ENCODE measurements at places on chromosomes 2 and 18.

- no peak for DNase-seq
These were observed 12.1 kb upstream of the PXDN start for GRCh38 chr2:1756456-1756855.

DNA sequence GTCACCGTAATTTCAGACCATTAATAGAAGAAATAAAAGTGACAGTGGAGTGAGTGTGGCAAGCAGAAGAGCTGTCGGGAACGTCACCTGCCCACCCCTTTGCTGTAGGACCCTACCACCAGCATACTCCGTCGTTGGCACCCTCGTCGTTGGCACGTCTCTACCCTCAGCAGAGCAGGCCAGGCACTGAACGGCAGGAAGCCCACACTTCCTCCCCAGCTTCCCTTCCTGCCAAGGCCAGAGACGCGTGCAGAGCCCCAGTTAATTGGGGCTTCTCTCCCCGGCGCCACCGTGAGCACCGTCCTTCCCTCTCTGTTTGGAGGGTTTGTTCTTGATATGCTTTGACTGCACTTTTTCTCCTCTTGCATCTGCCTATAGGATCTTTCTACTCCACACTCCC lies 27.0 kb upstream of the NFATC1 start:
- DNase-seq = no peak

GRCh38 chr2:85501248-85501647 lies 37.7 kb upstream of the MAT2A start:
- DNase-seq = no peak

DNA sequence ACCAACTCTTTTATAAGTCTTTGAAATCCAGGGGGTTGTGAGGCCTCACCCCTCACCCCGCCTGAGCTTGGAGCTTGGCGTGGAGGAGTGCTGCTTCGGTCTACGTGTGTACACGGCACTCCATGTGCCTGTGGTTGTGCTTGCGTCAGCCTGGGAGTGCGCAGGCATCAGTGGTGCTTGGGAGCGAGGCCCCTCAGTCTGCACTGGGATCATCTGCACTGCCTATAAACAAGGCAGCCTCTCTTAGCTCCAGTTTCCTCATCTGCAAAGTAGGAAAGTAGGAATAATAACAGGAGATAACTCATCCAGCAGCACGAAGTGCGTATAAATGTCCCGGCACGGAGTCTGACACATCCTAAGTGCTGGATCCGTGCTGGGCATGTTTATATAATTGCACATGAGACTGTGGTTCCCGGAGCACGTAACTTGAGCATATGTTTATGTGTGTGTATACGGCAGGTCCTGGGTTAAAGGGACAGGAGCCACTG lies 1.2 kb downstream of the GYPC start:
- peak; percentile 37 for DNase-seq

DNA sequence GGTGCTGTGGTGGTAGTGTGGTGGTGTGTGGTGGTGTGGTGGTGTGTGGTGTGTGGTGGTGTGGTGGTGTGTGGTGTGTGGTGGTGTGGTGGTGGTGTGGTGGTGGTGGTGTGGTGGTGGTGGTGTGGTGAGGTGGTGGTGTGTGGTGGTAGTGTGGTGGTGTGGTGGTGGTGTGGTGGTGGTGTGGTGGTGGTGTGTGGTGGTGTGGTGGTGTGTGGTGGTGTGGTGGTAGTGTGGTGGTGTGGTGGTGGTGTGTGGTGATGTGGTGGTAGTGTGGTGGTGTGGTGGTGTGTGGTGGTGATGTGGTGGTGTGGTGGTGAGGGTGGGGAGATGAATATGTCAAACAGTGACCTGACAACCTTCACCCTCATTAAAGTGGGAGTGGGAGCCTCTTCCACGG lies 55.6 kb upstream of the DLGAP1 start:
- no peak for DNase-seq

GRCh38 chr2:110645616-110646015 lies 32.2 kb downstream of the BUB1 start:
- no peak for DNase-seq

- DNase-seq = no peak
These were observed 24.3 kb upstream of the PSME4 start for GRCh38 chr2:53994818-53995808.

- no peak for DNase-seq
These were observed 17.2 kb downstream of the SNORC start for GRCh38 chr2:232887171-232887850.

- no peak for DNase-seq
These were observed 11.1 kb upstream of the RPIA start for GRCh38 chr2:88680266-88680902.

- DNase-seq = no peak
These were observed 4.4 kb upstream of the ATP8B1 start for GRCh38 chr18:57807336-57808117.

DNA sequence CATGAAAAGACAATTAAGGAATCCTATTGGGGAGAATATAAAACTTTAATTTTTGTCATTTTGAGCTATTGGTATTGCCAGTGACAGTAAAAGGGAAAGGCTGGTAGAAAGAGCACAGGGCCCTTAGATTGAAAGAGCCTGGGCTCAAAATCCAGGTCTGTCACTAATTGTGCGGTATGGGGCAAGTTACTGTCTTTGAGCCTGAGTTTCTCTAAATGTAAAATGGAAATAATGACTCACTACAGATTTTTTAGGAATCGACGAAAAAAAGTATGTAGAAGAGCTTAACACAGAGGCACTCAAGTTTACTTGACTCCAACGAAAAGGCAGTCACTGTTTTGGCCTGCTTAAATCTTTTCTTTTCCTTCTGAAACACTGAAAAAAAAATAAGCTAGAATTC lies 7.0 kb downstream of the NDUFV2 start:
- no peak for DNase-seq

GRCh38 chr18:14974576-14974975 lies 226.6 kb downstream of the ANKRD30B start:
- DNase-seq = no peak

DNA sequence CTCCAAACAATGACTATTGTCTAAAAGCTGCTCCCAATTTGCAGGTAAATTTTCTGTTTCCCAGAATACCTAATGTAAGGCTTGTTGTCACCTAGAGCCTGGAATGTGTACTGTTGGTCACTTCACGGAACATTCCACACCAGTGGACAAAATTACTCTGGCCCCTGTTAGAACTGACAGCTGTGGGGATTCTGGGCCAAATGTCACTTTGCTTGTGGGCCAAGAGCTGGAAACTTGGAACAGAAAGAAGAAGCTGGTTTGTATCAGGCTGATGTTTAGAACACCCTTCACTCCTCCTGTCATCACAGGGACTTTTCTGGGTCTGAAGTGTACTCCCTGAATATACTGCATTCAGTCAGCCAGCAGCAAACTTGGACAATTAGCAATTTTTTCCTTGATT lies 495.6 kb upstream of the SYT4 start:
- DNase-seq = no peak

DNA sequence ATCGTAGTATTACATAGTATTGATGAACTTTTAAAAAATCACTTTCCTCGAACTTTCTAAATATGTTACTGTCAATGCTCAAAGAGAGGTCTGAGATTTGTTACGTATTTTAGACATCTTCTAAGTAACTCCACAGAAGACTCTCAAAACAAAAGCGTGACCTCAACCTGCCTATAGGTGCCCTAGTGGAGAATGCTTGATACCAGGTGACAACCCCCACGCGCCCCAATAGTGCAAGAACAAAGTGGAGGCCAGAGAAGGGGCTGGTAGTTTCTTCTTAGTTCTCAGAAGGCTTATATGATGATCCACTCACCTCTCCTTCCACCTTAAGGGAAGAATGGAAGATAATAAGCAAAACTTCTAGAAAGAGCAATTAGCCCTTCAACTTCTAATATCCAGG lies 102.6 kb downstream of the ANKRD44 start:
- no peak for DNase-seq

GRCh38 chr18:13218368-13218991 lies at the start of gene LDLRAD4:
Gene LDLRAD4 (plus strand): TSS chr18:13218760.
- DNase-seq = no peak

GRCh38 chr2:112942654-112943002 lies 31.7 kb downstream of the IL37 start:
- DNase-seq = no peak

GRCh38 chr2:73588177-73588576 lies 54.0 kb downstream of the NAT8 start:
- no peak for DNase-seq

DNA sequence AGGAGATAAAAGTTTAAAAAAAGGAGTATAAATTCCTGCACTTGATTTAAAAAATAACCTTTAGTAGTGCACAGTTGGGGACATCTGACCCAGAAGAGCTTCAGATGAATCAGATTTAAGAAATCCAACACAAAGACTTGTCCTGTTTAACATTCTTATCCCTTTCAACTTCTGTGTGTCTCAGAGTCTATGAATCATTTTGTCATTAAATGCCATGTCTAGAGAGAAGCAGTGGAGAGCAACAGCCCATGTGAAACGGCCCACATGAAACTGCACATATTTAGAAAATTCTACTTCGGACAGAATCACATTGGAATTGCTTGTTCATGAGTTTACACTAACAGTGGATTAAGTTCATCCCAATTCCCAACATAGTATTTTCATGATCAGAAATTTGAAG lies 278.6 kb downstream of the SLC8A1 start:
- DNase-seq = no peak

- no peak for DNase-seq
These were observed 129.7 kb downstream of the LAMA3 start for GRCh38 chr18:23819001-23819400.

GRCh38 chr18:23317975-23318675 lies 135.0 kb upstream of the RIOK3 start:
- no peak for DNase-seq

GRCh38 chr18:3059272-3059671 lies 46.3 kb upstream of the LPIN2 start:
- DNase-seq = no peak

GRCh38 chr18:56294484-56295183 lies 343.8 kb downstream of the TXNL1 start:
- no peak for DNase-seq

- DNase-seq = no peak
These were observed 104.5 kb upstream of the SMIM21 start for GRCh38 chr18:75531851-75532459.

- no peak for DNase-seq
These were observed 83.0 kb downstream of the NEB start for GRCh38 chr2:151651274-151651673.

GRCh38 chr2:167726788-167727187 lies 520.6 kb downstream of the STK39 start:
- no peak for DNase-seq

DNA sequence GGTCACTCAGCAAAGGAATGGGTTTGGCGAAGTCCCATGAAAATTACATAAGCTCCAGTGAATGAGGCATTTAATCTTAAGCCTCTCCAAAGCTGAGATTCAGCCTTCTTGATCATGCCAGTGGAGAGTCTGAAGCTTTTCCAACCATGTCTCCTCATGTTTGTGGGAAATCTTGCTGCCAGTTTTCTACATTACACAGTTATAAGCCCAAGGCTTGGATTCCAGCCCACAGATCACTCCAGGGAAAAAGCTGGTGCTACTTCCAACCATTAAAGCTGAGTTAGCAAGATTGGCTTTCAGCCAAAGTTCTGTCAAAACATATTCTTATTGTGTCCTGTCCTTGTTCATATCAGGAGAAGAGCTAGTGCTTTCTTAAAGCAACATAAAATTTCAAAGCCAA lies 293.8 kb downstream of the LRRTM4 start:
- DNase-seq = no peak

GRCh38 chr2:68812251-68812650 lies 58.9 kb downstream of the BMP10 start:
- no peak for DNase-seq

DNA sequence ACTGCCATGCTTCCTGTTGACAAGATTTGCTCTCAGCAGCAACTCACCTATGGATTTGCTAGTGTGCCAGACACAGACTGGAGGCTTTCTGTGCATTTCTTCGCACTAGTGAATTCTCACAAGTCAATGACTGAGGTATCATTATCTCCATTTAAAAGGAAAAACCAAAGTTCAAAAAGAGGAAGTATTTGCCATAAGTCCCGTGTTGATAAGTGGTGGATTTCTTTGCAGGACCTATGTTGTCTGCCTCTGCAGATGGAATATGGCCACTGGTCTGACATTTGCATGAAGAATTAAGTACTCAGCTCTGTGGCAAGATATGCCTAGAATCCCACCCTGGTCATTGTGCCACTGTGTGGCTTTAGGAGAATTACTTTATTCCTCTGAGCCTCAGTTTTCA lies 299.6 kb downstream of the PAX3 start:
- DNase-seq = no peak

DNA sequence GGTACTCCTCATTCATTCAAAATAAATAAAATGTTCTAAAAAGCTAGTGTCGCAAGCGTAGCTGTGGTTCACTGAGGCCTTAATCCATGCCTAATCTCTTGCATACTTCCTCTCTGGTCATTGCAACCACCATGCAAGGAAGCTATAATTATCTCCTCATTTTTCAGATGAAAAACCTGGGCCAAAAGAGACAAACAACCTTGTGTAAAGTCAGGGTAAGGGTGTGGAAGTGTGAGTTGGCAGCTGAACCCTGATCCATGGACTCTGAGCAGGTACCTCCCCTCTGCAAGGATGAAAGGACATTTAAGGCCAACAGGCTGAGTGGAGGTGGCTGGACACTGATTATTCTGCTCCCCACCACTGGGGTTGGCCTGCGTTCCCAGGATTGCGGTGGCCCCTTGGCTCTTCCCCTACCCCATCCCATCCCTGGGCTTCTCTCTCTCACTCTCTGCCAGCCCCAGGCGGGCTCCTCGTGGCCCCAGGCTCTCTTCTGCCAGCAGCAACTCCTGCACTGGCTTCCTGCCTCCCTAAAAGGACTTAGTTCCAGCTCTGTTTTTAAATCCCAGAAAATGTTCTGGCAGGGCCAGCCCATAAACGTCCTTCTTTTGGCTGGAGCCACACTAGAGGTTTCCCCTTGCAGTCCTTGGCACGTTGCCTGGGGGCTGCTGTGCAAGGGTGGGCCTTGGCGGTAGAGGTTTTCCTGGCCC lies 72.0 kb upstream of the AFF3 start:
- DNase-seq = no peak

DNA sequence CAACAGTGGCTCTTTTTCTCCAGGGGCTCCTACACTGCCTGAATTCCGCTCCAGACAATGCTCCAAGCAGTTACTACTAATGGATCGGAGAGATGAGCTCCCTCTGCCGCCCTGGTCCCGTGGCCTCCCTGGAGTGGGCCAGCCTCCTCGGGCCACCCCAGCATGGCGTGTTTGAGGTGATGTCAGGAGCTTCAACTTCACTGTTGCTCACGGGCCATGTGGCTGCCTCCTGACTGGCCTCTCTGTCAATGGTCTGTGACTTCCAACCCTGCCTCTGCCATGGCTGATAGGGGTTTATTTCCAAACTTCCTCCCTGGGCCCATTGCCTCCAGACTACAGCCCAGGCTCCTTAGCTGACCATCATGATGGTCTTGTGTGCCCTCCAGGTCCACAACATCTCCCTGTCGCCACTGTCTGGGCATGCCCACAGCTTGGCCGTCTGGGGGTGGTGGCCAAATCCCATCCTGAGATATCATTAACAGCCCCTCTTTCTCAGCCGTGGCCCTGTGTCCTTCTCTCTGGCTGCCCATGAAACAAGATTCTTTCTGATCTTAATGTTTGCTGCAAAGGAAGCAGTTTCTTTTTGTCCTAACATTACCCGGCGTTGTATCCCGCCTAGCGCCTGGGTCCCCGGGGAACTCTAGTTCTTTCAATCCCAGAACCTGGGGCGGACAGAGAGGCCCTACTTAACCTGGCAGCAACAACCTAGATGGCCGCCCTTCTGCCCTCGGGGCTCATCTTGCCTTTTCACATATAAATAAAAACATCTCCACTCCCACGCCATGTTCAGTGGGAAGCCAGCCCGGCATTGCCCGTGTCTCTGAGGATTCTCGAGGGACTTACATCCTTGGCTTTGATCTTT lies 38.1 kb downstream of the ATOH8 start:
- no peak for DNase-seq

GRCh38 chr2:31207790-31208189 lies 9.5 kb downstream of the CAPN14 start:
- DNase-seq = no peak

- no peak for DNase-seq
These were observed 40.2 kb upstream of the EML4 start for GRCh38 chr2:42128721-42129486.
